IMR-90 (cell line): ENCODE measurements at places on chromosomes 11 and 22. TPM values are rescaled to one million over a fixed set of nuclear protein-coding genes. Genes with fewer than 3 reads are reported as not detected.

- DNase-seq, result no peak
These were observed 90.3 kb upstream of the SEZ6L start for GRCh38 chr22:26079009-26079408.

GRCh38 chr11:101127699-101128570, 1.7 kb downstream of the PGR start:
- no peak for DNase-seq

DNA sequence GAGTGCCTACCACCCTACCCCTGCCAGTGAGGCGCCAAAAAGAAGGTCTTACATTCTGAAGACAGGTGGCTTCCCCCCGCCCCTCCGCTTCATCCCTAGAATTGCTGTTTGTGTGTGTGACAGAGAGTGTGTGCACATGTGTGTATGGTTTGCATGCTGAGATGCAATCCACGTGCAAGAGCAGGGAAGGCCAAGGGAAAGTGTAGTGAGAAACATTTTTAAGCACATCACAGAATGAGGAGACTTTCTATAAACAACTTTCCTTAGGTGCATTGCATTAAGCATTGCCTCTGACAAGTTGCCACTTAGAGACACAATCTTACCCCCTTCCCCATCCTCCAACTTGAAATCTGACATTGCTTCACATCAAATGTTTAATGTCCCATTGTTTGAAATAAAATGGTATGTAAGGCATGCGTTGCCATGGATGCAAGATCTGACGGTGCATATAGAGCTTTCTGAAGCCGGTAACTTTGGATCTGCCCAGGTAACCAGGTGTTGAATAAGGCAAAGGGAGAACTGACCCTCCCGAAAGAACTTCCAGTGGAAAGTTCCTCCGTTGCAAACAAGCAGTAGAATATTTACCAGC, 21.4 kb downstream of the FJX1 start:
- DNase-seq, result no peak

- peak; percentile 22 for DNase-seq
These were observed 59.2 kb downstream of the SYTL2 start for GRCh38 chr11:85751724-85752123.

GRCh38 chr11:110454609-110455008, 24.9 kb downstream of the FDX1 start:
- DNase-seq, result no peak

DNA sequence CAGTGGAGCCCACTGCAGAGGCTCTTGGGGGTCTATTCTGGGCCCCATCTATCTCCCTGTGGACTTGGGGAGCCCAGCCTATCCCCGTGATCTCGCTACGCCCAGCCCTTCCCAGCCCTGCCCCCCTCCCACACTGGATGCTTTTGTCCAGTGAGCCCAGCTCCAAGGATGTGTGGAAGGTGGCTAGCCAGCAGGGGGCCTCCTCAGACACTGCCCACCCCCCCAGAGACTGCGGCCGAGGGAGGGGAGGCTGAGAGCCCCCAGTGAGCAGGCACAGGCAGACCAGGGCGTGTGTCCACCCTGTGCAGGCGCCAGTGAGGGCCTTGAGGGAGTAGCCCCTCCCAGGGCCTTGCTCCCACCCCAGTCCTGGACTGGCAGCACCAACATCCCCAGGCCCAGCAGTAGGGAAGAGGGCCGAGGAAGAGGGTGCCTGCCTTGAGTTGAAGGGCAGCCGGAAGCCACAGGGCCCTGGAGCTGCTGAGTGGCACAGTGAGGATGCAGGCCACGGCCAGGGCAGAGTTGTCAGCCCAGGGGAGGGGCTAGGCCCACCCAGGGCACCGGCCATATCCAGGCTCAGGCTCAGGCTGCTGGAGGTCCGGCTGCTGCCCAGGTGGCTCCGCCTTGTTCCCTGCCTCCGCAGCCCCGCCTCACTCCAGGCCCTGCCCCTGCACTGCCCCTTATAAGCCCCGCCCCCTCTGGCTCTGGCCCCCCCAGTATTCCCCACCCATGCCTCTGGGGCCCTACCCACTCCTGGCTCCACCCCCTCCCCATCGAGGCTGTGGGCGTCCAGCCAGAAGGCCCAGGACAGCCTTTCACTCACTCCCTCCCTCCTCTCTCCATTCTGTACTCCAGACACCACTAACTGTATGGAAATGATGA, 28.0 kb downstream of the MOB2 start:
- DNase-seq, result peak; percentile 2

DNA sequence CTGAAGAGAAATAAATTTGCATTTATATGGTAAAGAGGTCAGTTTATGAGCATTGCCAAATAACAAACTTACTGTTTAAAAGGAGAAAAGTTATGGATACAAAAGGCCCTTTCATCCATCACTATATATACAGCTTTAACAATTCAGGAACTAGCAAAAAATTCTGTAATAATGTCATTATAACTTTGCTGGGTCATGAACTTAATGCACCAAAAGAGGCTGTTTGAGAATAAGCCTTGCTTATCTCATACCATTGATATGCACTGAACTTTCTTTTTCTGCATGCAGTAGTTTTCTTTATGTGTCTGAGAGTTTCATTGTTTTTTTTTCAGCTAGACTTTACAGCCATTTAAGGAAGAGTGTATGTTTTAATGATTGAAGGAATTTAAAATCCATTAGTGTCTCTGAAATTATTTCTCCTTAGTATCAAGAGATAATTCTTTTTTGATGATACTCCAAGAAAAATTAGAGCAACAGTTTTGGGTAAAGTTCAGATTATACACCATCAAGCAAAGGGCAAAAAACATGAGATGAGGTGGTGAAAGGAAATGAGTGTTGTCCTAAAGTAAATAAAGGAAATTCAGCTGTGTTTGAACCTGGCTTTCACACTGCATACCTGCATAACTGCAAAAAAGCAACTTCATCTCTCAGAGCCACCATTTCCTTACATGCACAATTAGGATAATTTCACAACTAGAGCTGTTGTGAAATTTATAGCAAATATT, 188.2 kb upstream of the ANO3 start:
- DNase-seq, result peak; percentile 9

GRCh38 chr22:29207243-29207550, 1.5 kb downstream of the EMID1 start:
- DNase-seq, result no peak

DNA sequence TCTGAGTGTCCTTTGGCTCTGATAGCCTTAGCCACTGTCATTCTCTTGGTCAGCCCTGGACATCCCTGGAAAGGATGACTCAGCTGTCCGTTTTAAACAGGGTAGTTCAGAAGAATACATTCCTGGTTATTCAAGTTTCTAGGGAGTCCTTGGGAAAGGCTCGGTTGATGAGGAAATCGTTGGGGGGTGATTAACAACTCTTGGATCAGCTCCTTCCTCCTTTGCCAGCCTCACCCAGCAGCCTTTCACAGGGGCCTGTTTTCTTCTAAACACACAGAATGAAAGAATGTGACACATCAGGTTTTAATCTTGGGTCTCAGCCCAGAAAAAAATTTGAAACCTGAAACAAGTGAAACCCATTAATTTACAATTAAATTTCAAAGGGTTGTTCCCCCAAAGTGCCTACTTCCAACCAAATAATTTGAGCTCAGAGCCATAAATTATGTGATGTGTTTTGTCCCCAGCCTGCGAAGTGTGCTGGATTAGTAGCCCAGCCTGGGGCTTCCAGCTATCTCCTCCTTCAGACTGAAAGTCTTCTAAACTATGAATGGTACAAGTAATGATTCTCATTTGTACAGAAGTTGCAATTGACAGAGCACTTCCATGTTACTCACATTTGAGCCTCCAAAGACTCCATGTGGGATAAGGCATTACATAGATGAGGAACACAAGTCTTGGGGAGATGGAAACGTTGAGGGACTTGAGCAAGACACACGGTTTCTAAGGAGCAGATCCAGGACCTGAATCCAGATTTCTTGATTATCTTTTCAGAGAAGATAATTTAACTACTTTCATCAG, 19.3 kb upstream of the MRGPRX2 start:
- DNase-seq, result peak; percentile 68

- DNase-seq, result no peak
These were observed 35.1 kb downstream of the ZNF143 start for GRCh38 chr11:9495803-9496514.

DNA sequence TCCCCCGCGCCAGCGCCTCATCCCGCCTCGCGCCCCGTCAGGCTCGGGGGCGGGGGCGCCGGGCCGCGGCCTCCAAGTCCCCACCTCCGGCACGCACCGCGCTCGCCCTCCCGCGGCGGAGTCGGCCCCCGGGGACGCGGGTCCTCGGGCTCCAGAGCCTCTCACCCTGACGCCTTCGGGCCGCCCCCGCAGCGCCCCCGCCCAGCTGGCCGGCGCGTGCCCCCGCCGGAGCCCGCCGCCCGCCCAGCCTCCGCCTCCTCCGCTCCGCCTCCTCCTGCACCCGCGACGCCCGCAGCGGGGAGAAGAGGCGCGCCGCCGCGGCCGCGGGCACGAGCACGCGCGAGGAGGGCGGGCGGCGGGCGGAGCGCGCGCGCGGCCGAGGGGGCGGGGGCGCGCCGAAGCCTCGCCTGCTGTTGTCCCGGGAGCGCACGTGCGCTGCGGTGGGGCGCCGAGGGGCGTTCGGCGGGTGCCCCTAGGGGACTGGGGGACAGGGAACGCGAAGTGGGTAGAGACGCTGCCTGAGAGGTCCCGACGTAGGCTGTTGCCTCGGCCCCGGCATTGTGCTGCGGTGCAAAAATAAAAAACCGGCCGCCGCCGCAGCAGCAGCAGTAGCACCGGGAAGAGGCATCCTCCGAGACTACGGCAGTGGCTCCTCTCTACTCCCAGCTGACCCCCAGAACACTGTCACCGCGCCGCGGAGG, 87.4 kb upstream of the ARHGAP32 start:
- DNase-seq, result peak; percentile 67

GRCh38 chr11:91981995-91982394, 242.6 kb upstream of the FAT3 start:
- peak; percentile 88 for DNase-seq

The LDHAL6A gene
- not detected in 2 replicates for total RNA-seq

The CARNS1 gene
- total RNA-seq, result under 0.01 TPM in 2 replicates

The CNGA4 gene
- under 0.01 TPM in 1 of 2 replicates, not detected in the other for total RNA-seq

The OR4B1 gene
- not detected in 2 replicates for total RNA-seq

The OR51E2 gene
- total RNA-seq, result 0.56 and 0.72 TPM in 2 replicates

The PLAAT2 gene
- not detected in 2 replicates for total RNA-seq

The CRYBB3 gene
- not detected in 2 replicates for total RNA-seq

The HEPHL1 gene
- under 0.01 TPM in 1 of 2 replicates, not detected in the other for total RNA-seq

The MIAT gene
- total RNA-seq, result 0.54 and 1.1 TPM in 2 replicates

The AIFM3 gene
- under 0.01 and 0.18 TPM in 2 replicates for total RNA-seq

The H19 gene
- not detected in 2 replicates for total RNA-seq

The SPON1 gene
- 0.56 and 0.72 TPM in 2 replicates for total RNA-seq
